ENCODE measurements at places on chromosomes 13 and 19.

DNA sequence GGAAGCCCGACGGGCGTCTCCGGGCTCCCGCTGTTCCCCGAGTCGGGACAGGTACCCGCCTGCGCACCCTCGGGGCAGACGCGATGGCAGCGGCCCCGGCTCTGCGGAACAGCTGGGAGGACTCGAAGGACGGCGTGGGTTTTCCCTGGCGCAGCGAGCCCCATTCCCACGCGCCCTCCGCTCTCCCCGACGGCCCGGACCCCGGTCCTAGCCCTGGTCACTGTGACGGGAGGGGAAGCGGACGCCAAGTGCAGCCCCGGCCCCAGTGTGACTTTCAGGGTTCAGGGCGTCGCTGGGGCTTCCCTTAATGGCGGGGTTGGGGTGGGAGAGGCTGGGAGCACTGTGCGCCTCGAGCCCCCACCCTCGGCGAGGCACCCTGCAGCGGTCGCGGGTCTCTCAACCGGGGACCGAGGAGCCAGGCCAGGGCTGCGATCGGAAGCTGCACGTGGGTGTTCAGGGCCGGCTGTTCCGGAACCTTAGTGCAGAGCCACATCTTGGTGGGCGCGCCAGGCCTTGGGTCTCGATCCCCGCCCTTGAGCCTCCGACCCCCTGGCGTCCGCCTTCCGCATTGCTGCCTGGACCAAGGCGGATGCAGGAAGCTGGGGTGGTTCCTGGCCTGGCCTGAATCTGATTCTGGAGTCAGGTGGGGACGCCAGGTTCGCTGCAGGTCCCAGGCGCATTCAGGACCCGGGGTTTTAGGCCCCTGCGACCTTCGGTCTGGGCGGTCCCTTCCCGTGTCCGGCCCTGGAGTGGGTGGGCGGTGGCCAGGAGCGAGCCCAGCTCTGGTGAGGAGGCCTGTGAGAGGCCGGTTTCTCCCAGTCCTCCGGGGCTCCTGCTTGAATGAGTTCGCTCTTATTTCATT is 3.5 kb downstream of the LGALS7B start:
- peak; percentile 71 for DNase-seq

- peak; percentile 36 for DNase-seq
Measured at GRCh38 chr19:12868540-12869112, 12.6 kb downstream of the DNASE2 start.

DNA sequence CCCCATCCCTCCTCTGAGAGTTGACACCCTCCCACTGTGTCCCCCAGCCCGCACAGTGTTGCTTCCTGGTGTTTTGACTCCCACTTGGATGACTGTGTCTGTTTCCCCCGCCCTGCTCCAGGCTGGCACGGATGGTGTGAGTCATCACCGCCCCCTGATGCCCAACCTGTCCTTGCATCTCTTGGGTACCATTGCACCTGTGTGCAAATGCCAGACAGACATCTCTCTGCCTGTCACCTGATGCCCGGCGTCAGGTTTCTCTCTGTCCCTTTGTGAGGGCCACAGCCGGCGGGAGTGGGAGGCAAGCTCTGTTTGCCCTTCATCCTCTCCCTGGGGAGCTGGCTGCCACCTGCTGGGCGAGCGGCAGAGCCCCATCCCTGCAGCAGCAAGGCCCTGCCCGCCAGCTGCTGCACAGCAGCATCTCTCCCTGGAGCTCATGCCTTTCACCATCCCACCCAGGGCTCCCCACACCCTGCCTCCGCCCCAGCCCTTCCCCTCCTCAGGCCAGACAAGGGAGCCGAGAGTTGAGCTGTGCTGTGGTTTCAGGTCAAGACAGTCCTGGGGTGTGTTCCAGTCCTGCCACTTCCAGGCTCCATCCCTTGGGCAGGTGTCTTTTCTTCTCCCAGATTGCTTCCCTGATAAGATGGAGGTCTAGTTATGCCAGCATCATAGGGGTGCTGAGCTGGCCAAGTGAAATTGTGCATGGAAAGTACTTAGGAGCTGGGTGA is 29.7 kb downstream of the NKPD1 start:
- DNase-seq, result no peak

- DNase-seq, result no peak
Measured at GRCh38 chr13:97723655-97724054, 229.8 kb upstream of the IPO5 start.

GRCh38 chr13:30141775-30142485 is 165.4 kb downstream of the KATNAL1 start:
- no peak for DNase-seq

DNA sequence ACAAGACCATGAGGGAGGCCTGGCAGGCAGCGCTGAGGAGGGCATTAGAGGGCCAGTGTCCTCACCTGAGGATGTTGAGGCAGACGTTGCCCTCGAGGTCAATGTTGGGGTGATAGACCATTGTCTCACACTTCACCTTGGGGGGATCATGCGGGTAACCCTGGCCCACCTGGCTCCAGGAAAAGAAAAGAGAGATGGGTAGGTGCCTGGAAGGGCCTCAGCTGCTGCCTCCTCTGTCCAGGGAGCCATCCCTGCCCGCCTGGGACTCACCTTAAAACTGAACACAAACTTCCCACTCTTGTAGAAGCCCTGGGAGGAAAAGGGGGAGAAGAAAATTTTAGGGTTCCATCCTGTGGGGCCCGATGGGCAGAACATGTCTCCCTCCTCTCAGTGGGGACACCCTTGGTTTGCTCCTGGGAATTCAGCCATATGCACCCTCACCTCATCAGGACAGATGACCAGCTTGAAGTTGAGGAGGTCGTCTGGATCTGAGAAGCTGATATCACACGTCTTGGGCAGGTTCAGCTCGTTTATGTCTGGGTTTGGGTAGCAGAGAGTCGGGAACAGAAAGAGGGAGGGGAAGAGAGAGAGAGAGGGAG is 1.7 kb downstream of the UBE2M start:
- DNase-seq, result no peak

GRCh38 chr19:29927944-29928625 is 14.0 kb upstream of the URI1 start:
- DNase-seq, result no peak

- DNase-seq, result no peak
Measured at GRCh38 chr13:21988624-21989023, 317.8 kb downstream of the FGF9 start.

DNA sequence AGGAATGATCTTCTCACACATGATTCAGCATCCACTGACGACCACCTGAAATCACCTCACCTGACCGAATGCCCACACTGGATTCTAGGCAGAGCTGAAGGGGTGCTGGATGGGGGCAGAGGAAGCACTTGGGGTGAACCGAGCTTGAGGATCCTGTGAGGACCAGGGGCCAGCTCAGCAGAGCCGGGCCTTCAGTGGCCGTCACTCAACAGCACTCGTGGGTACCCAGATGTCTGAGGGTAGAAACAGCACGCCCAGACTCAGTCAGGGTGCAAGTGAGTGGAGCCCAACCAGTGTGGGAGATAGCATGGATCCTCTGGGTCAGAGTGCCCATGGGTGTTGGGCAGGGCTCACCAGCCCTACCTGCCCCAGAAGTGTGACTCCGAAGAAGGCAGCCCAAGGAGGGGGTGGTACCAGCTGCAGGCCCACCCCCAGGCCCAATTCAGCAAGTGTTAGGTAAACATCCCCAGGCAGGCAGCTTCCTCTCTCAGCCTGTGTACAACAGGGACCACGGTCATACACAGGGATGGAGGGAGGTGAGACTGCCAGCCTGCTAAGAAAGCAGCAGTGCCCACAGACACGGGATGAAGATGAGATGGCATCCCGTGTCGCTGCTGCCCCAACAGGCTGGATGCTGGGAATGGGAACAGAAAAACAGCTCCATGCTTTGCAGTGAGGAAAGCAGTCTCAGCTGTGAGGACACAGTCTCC is 16.6 kb downstream of the GJA3 start:
- no peak for DNase-seq

DNA sequence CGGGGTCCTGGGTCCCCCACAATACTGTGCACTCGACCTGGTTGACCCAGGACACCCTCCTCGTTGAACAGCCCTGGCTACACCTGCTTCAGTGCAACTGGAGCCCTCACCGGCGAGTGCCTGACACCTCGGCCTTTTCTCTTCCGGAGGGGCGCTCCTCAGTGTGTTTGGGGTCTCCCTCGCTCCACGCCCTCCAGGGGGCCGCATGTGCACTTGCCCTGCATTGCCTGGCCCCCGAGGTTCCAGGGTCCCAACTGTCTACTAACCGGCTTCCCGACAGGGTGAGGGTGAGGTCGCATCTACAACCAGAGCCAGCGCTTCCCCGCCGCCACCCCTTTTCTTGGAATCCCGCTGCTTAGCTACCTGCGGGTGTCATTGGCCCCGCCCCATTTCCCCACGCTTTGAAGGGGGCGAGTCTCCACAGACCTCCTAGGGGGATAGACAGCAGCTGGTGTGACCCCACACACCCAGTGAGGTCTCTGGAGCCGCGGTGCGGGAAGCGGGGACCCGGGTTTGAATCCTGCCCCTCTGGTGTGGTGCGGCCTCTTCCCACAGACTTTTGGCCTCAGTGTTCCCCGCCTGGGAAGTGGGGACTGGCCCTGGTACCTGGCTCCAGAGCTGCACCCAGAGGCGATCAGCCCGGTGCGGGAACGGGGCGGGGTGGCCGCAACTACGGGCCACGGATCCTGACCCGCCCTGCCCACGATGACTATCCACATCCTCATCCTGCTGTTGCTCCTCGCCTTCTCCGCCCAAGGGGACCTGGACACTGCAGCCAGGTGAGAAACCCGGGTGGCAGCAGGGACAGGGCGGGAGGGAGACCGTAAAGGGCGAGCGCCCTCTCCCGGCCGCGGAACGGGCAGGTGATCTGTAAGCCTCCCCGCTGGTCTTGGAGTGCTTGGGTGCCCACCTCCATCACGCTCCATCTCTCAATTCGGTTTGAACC is at the start of gene ADM5:
Gene ADM5 (plus strand): TSS at position 462 of the 946 bp plus-strand sequence. CDS start 244 bp downstream, at position 706.
- no peak for DNase-seq

GRCh38 chr13:47109028-47109427 is 212.2 kb upstream of the HTR2A start:
- DNase-seq, result no peak

GRCh38 chr13:43127827-43128226 is 104.4 kb downstream of the DNAJC15 start:
- DNase-seq, result no peak

GRCh38 chr13:43529796-43530195 is 257.0 kb downstream of the ENOX1 start:
- no peak for DNase-seq

DNA sequence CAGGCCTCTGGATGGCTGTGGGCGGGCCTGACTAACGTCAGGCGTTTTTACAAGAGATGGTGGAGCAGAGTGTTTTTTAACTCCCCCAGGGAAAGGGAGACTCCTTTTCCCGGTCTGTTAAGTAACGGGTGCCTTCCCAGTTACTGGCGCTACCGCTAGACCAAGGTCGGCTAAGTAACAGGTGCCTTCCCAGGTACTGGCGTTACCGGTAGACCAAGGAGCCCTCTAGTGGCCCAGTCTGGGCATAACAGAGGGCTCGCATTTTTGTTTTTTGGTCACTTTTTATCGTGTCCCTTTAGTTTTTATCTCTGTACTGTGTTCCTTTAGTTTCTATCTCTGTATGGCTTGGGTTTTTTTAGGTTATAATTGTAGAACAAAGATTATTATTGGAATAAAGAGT is 10.0 kb downstream of the ZNF383 start:
- peak; percentile 40 for DNase-seq

DNA sequence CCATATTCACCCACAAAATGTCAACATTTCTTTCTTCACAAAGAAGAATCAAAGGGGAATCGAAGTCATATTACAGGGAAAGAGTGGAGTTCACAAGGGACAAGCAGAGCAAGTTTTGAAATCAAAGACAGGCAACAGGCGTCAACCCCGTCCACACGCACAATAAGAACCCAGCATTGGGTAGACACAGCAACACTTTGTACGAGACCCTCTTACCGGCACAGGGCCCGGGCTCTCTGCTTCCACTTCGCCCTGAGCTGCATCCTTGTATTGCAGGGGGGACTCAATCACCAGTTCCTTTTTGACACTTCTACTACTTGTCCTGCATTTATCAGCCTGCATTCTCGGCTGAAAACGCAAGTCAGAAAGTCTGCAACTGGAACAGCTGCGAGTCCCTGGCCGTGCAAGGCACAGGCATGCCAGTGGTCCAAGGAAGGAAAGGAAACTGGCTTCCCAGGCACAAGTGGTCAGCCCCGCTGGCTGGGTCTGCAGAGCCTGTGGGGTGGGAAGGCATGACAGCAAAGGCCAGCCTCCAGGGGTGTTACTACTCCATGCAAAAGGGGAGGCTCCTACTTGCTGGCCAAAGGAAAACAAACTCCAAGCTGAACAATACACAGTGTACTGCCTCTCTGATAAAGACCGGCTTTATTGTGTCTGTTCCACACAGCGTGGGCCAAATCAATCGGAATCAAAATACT is at the start of gene DOCK9:
Gene DOCK9 (minus strand): TSS at position 497 of the 698 bp plus-strand sequence. CDS start 155 bp downstream, at position 342.
- no peak for DNase-seq

- no peak for DNase-seq
Measured at GRCh38 chr13:82976499-82976898, 905.8 kb downstream of the SLITRK1 start.

DNA sequence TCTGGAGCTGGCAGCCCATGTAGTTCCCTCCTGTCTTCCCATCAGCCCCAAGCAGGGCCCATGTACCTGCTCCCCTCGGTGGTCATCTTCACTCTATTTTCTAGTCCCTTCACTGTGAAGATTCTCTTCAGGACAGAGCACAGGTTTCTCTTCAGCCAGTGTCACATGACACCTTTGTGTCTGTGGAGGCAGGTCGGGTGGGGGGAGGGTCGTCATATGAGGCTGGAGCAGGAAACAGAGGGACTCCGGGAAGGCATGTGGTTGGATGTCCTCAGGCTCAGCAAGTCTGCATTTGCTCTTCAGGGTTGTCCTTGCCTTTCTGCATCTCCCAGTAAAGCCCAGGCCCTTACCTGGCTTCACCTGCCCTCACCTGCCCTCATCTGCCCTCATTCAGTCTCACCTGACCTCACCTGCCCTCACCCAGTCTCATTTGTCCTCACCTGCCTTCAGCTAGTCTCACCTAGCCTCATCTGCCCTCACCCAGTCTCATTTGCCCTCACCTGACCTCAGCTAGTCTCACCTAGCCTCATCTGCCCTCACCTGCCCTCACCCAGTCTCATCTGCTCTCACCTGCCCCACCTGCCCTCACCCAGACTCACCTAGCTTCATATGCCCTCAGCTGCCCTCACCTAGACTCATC is 120.3 kb downstream of the ZDHHC20 start:
- DNase-seq, result no peak

- no peak for DNase-seq
Measured at GRCh38 chr19:18660051-18660910, 23.2 kb upstream of the CRTC1 start.

GRCh38 chr19:50328224-50328872 is 829 bp downstream of the KCNC3 start:
- DNase-seq, result peak; percentile 47

DNA sequence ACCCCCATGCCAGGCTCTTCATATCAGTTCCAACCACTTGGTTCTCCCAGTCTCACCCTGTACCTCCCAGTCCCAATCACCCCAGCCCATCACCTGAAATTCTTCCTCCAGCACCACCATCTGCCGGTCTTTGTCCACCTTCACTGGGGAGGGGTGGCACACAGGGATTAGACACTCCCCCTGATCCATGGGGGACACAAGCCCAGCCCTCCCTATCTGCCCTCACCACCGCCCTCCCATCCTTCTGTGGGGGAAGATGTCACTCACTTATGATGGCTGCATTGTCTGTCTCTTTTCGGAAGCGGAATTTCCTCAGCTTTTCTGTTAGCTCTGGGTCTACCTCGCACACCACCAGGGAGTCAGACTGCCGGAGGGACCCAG is 685 bp downstream of the GMFG start:
- peak; percentile 52 for DNase-seq

GRCh38 chr19:57566396-57567265 is 7.0 kb upstream of the ZNF550 start:
- no peak for DNase-seq

All from stimulated activated naive CD8-positive, alpha-beta T cell treated with anti-CD3 and anti-CD28 coated beads, Interleukin-15, amount 100 ng/mL, for 72 hours (primary cell).